ENCODE measurements at places on chromosomes 7 and 10.

DNA sequence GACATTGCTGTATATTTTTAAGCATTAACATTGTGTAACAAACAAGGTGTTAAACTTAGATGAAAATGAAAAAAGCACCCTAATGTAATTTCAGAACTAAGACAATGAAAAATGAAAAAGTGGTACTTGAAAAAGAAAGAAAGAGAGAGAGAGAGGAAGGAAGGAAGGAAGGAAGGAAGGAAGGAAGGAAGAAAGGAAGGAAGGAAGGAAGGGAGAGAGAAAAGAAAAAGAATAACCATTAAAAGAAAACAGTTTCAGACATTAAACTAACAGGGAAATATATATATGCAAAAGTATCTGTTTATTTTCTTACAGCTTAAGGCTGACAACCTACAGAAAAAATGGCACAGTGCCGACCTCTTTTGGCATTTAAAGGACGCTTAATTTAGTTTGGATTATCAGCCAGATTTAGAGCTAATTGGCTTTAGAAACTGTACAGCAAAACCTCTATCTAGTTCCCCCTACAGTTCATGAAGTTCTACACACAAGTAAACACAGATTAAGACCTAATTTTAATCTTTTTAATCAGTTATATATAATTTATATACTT, 13.8 kb downstream of the MTERF1 start:
- DNase-seq = no peak

- no peak for DNase-seq
Observed at GRCh38 chr10:71933651-71934050, 30.5 kb upstream of the CHST3 start.

DNA sequence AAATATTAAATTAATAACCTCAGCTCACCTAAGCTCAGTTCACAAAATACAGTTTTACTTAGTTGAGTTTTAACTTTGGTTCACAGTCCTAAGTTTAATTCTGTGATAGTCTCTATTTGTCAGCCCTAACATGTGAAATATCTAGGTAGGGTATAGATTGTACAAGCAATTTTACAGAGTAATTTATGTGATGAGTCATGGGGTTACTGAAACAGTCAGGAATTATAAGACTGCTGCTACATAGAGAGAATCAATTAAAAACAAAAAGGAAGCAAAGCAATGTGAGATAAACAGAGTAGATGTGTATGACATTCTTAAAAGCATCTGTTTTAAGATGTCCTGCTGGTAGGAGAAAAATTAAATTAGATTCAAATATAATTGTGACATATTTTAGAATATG, 1018.2 kb upstream of the KCND2 start:
- DNase-seq = peak; percentile 60

GRCh38 chr7:139734395-139734794, 43.4 kb downstream of the HIPK2 start:
- no peak for DNase-seq

DNA sequence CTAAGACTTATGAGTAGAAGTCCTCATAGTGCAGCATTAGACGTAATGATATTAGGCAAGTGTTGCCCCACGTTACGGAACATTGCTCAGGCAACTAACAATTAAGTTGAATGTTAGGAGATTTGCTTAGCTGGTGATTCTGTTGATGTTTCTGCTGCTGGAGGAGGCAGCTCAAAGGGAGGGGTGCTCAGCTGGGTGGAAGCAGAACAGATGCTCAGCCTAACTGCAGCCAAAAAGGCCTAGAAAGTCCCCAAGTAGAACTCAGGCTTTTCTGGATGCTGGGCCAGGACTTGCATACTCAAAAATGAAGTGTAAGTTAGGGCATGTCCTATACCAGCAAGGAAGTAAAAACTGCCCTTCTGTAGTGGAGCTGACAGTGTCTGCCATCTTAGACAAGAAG, 201.4 kb downstream of the ADRA2A start:
- no peak for DNase-seq

GRCh38 chr10:94680544-94680943, 3.0 kb upstream of the CYP2C18 start:
- peak; percentile 14 for DNase-seq

GRCh38 chr7:100583132-100584053, 2.5 kb downstream of the LRCH4 start:
- DNase-seq = no peak

GRCh38 chr7:69847921-69848612, 249.8 kb downstream of the AUTS2 start:
- peak; percentile 98 for DNase-seq

GRCh38 chr7:114885836-114886235, 36.1 kb upstream of the MDFIC start:
- no peak for DNase-seq

GRCh38 chr7:157089100-157089610, 49.6 kb upstream of the UBE3C start:
- DNase-seq = peak; percentile 54

GRCh38 chr10:22515009-22515408, 169.7 kb downstream of the SPAG6 start:
- no peak for DNase-seq

GRCh38 chr7:117124591-117125220, 171.4 kb downstream of the ST7 start:
- DNase-seq = peak; percentile 96

DNA sequence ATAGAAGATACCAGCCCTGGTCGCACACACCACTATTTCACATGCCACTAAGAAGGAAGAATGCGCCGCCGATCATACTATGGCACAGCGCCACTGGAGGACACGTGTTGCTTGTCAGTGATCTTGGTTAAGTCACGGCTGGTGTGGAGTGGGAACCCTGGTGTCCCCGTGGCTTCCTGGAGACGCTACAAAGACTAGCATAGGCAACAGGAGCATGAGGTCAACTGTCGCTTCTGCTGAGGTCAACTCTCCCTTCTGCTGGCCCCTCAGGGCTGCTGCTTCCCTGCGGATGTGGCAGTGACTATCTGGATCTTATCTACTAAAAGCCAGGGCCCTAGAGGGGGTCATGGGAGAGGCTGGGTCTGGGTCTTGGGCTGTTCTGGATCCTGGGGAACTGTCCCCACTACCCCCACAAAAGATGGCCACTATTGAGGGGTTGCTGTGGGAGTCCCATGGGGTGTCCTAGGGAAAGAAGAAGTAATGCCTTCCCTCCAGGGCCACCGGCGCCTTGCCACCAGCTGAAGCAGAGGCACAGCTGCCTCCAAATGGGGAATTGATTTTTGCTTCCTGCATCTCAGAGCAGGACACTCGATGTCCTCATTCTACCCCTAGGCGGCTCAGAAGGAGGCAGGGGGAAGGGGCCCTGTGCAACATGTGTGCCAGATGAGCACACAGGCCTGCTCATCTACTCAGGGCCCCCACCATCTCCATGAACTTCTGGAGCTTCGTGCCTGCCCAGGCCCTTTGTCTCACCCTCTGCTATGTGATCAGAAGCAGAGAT, 76.6 kb upstream of the PPIF start:
- no peak for DNase-seq

DNA sequence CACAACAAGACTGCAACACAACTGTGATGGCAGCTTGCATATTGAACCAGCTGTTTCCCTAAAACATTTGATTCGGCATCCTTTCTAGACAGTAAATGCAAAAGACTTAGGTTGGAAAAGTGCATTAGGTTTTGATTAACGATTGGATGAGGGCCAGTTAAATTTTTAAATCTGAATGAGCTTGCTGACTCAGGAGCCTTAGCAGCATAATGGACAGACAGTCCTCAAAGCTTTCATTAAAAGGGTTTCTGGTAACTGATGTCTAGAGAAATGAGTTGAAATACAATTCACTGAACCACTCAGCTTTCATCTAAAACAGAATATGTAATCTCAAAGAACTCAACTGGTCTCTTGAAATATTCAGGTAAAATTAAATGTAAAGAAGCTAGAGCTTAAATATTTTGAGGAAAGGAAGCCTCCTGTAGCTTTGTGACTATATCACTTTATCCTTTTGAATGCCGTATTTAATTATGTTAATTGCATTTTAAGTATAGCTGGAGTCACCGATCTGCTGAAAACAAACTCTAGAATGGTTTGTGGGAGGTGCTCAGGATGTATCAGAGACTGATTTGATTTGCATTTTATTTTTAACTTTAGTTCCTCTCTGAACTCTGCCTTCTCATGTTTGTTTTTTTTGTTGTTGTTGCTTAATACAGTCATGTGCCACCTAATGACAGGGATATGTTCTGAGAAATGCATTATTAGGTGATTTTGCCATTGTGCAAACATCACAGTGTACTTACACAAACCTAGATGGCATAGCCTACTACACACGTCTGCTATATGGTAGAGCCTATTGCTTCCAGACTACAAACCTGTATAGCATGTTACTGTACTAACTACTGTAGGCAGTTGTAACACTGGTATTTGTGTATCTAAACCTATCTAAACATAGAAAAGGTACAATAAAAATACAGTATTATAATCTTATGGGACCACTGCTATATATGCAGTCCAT, 29.2 kb upstream of the ATRNL1 start:
- peak; percentile 12 for DNase-seq

DNA sequence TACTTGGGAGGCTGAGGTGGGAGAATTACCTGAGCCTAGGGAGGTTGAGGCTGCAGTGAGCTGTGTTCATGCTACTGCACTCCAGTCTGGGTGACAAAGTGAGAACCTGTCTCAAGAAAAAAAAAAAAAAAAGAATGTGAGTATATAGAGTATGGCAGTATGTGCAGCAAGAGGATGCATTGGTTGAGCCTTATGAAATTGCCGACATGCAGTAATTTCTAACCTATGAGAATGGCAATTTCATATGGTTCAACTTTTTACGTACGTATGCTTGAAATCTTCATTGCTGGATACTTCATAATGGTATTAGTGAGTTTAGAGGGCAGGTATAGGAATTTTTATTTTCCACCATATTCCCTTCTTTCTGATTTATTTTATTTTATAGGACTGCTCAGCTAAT, 4.6 kb upstream of the FAM133B start:
- no peak for DNase-seq

DNA sequence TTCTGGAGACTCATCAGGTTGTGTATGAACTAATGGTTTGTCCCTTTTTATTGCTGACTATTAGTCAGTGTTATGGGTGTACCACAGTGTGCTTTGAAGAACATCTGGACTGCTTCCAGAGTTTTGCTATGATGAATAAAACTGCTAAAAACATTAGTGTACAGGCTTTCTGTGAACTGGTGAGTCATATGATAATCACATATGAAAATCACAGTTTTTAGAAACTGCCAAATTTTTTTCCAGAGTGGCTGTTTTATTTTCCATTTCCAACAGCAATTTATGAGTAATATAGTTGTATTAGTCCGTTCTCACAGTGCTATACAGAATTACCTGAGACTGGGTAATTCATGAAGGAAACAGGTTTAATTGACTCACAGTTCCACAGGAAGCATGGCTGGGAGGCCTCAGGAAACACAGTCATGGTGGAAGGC, 281.2 kb upstream of the VSTM2A start:
- DNase-seq = peak; percentile 7

DNA sequence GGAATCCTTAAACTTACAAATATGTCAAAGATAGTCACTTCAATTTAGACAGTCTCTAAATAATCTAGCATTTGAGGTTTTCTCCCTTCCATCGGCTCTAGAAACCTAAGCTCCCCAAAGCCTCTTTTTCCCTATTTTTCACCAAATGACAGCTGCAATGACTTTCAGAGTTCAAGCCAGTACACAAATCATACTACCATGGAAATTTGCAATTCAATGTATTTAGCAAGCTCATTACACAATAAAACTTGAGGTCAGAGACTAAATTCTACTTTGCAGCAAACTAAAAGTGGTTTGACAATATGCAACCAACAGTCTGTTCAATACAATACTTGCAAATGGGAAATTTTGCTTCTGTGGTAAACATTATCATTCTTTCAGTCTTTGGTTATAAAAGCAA, 80.3 kb downstream of the SKIDA1 start:
- DNase-seq = no peak

DNA sequence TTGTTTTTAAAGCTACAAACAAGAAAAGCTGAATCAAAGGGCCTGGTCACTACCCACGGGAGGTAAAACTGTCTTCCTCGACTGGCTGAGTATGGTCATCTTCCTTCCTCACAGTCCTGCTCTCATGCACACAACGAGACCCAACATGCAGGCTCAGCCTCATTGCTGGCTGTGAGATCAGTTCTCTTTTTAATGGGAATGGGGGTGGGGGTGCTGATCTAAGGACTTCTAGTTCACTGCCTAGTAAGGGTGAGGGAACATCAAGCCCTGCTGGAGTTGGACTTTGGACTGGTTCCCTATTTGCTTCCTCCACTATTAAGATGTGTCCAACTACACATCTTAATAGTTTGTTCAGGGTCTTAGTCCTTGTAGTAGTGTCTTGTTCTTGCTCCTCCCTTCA, 48.2 kb downstream of the ABCB4 start:
- no peak for DNase-seq

- peak; percentile 60 for DNase-seq
Observed at GRCh38 chr10:62437696-62438095, 63.5 kb downstream of the ZNF365 start.

GRCh38 chr7:114112806-114113205, 194.0 kb upstream of the PPP1R3A start:
- DNase-seq = no peak

DNA sequence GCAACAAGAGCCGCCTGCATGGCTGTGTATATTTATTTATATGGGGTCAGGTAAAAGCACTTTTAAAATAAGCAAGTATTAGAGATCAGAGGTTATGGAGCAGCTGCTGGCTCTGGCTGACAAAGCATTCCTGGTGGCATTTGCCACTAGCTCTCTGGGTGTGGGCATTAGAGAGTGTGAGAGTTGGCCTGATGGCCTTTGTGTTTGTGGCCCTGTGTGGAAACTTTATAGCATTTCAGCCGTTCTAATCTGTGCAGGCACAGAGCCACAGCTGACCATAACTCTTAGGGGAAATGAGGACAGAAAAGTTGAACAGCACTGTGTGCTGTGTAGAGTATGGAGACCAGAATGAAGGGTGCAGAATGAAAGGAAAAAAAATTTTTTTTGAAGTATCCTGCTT, 118.9 kb downstream of the AUTS2 start:
- peak; percentile 43 for DNase-seq

DNA sequence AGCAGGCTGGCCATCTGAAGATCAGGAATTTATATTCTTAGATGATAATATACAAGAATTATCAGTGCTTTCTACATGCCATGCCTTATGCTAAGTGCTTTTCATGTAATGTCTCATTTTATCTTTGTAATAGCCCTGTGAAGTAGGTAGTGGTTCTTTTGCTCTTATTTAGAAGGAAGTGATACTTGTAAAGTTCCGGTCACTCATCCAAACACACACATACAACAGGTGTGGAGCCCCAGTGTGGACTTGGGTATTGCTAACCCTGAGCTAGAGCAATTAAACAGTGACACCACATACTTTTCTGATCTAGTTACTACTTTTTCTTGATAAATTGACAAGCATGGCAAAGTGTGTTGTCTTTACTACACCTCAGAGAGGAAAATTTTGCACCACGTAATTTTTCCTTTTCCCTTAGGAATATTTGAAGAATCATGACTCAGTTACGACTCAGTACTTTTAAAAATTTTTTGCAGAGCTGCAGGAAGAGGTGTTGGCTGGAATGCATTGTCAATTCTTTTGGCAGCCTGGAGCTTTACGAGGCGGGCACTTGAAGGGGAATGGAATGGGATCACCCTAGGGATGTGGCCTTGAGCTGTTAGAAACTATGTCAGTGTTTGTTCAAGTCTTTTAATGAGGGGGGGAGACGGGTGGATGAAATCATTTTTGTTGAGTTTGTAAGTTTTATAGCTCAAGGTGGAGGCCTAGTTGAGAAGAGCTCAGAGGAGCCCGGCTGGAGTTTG, 212.5 kb upstream of the CELF2 start:
- no peak for DNase-seq

GRCh38 chr10:33669904-33670303, 335.4 kb upstream of the NRP1 start:
- no peak for DNase-seq

- DNase-seq = peak; percentile 85
Observed at GRCh38 chr10:48287417-48288391, 13.2 kb upstream of the FRMPD2 start.
